ENCODE measurements at places on chromosomes 5 and 9.

DNA sequence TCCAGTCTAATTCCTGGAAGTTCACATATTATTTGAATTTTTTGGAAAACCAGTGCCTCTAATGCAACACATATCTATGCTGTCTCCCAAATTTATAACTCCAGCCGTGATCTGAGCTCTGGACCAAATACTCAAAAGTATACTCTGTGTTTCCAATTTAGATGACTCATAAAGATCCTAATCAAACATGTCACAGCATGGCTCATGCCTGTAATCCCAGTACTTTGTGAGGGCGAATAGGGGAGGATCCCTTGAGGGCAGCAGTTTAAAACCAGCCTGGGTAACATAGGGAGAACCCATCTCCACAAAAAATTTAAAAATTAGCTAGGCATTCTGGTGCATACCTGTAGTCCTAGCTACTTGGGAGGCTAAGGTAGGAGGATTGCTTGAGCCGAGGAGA is 388.0 kb downstream of the CDH12 start:
- DNase-seq = no peak

GRCh38 chr5:178213003-178213461 is 8.7 kb downstream of the HNRNPAB start:
- no peak for DNase-seq

DNA sequence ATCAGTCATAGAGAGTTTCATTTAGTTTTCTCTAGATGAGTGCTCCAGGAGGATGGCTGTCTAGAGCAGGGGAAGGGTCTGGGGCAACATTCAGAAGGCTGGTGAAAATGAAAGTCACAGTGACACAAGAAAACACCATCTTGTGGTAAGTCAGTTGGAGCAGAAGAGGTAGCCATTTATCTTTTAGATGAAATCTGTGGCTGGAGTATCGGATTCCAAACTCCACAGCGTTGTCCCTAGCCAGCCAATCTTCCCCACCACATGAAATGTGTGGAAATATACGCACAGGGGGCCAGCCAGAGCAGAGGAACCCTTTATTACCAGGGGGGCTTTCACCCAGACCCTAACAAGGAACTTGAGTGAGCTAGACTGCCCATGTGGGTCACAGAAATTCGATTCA is 15.9 kb upstream of the TNFAIP8 start:
- DNase-seq = no peak

- DNase-seq = no peak
Measured at GRCh38 chr9:76808636-76809035, 44.4 kb downstream of the PCA3 start.

DNA sequence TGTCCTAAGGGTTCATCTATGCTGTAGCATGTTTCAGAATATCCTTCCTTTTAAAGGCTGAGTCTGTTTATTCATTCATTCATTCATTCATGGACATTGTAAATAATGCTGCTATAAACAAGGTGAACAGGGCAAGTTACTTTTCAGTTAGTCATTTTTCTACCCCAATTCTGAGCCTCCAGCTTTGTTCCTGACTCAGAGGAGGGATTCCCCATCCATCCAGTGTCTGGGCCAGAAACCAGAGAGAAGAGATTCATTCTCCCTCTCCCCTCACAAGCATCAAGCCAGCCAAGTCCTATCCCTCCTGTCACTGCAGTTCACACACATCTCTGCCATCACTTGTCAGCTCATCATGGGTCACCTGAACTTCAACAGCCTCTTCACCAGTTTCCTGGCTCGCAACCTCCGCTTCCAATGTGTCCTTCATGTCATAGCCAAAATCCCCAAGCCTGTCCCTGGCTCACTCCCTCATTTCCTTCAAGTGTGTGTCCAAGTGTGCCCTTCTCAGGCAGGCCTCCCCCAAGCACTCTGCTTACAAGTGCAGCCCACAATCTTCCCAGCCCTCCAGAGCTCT is 203.0 kb downstream of the TTLL11 start:
- DNase-seq = no peak

GRCh38 chr9:82539146-82539545 is 523.8 kb downstream of the RASEF start:
- DNase-seq = no peak

- DNase-seq = no peak
Measured at GRCh38 chr5:72465601-72466563, 41.3 kb downstream of the ZNF366 start.

DNA sequence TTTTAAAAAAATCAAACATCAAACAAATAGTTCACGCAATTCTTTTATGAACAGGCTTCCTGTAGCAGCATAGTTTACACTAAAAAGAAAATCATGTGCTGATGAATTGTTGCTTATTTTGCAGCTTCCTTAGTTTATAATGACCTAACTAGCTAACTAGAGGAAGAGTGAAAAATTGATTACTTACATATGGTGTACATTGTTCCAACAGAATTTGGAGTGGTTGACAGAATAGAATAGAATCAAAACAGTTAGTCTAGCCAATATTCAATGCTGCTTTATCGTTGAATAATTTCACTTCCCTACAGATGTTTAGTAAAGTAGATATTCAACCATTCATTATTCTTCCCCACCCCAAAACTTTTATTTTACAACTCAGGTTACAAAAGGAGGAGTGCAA is 4.2 kb downstream of the NMUR2 start:
- DNase-seq = no peak

GRCh38 chr9:90774071-90774470 is 27.5 kb upstream of the SYK start:
- DNase-seq = no peak

- DNase-seq = no peak
Measured at GRCh38 chr9:11402621-11403020, 789.8 kb upstream of the PTPRD start.

DNA sequence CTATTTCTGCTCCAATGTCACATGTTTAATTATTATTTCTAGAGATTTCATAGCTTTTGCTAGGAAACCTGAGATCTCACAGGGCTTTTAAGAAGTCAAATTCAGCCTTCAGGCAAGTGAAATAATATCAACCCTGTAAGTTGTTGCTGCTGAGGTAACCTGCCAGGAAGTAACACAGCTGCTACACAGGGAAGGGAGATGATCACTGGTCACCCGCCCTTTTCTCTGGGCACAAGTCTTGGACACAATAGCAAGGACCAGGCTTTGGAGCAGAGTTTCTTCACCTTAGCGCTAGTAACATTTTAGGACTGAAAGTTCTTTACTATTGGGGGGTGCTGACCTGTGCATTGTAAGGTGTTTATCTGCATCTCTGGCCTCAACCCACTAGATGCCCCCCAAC is 50.1 kb downstream of the PTTG1 start:
- no peak for DNase-seq

GRCh38 chr5:181173420-181174342 is 26.3 kb downstream of the OR2V2 start:
- no peak for DNase-seq

DNA sequence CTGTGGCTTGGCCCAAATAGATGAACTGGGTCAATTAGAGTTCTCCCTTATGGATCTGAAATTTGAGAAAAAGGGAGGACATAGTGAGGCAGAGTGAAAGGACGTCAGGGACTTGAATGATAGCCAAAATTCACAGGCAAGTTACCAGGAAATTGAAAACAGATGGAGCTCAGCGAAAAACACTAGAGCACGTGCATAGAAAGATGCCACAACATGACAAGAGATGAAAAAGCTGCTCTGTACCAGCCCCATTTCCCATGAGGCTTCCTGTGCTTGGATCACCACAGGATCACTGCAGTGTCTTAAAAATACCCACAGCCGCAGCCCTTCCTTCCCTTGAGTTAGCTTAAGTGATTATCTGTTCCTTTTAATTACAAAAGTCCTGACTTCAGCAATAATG is 39.0 kb upstream of the HOMER1 start:
- DNase-seq = no peak

DNA sequence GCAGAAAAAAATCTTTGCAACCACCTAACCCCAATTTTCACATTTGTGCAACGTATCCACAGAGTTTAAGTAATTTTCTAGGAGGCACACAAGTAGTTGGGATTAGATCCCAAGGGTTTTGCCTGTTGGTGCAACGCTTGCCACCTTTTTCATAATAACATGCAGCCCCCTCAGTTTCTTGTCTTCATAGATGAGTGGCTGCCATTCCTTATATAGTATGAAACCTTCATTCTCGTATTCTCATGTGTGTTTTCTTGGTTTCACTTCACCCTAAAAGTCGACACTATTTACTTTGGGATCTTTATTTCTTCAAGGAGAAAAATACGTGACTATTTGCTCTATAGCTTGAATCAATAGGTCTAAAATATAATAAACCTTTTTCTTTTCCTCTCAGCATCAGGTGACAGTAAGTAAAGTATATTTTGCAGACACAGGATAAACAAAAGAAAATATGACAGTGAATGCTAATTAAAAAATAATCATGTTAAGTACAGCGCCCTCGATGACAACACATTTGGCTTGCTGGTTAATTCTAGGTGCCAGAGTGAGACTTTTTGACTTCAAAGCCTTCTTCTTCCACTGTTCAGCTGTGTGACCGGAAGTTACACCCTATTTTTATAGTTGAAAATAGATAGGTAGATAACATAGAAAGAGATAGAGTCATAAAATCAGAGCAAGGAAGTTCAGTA is 342.8 kb upstream of the CCNG1 start:
- DNase-seq = no peak

DNA sequence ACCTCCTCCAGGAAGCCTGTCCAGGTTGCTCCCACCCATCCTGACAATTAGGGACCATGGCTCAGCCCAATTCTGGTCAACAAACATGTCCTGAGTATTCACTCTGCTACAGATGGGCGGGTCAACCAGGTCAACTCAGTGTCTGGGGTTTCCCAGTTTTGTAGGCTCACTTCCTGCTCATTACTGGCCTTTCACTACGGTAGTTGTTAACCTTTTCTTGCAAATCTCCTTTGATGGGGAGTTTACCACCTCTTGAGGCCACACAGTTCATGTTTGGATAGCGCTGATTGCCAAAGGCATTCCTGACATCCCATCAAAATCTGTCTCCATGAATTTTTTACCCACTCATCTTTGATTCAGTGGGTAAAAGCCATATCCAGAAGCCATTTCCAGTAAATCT is 13.8 kb downstream of the TMEM8B start:
- no peak for DNase-seq

DNA sequence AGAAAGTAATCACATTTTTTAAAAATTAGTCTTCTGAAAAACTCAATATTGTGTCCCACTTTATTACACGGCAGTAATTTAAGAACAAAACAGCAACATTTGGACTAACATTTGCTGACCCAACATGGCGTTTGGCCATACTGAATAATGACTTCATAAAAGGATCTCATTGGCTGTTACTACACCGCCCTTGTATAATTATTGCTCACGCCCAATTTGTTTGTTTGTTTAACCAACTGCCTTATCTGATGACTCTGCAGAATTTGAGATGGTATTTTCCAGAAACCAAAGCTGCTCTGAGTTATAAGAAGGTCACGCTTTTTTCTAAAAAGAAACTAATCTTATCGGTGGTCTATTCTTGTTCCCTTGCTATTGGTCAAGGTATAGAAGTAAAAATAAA is 200.2 kb upstream of the TARS1 start:
- DNase-seq = no peak

- DNase-seq = no peak
Measured at GRCh38 chr9:7901621-7902020, 102.0 kb upstream of the DMAC1 start.

DNA sequence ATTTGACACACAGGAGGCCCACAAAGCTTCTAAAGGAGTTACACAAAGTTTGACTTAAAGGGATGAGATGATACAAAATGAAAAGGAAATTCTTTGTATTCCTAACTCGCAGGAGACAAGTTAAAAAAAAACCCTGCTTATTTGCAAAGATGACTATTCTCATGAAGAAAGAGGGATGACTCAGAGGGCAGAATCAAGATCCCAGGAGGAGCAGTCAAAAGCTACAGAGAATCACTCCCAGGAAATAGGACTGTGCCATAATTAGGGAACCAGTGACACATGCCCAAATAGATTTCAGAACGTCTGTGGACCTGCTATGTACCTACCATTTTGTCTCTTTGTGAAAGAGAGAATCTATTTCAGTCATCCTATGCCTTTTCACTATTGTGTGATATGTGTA is 103.5 kb upstream of the ARRDC3 start:
- no peak for DNase-seq

DNA sequence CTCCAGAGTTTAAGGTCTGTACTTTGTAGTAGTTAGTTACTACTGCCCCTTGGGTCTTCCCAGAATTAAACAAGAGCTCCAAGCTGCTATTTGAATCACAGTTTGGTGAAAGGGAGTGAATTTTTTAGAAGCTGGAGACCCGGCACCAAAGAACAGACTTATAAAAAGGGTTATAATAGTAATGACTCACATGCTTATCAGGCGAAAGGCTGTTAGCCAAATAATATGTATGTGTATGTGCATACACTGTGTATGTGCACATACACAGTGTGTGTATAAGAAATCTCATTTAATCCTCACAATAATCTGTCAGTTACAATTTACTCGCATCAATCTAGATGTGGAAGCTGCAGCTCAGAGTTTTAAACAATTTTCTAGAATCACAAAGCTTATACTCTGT is 59.5 kb upstream of the ITGA1 start:
- DNase-seq = no peak

GRCh38 chr5:11153670-11154382 is 392.8 kb upstream of the DAP start:
- no peak for DNase-seq

- no peak for DNase-seq
Measured at GRCh38 chr9:134136118-134136995, 475 bp downstream of the WDR5 start.

DNA sequence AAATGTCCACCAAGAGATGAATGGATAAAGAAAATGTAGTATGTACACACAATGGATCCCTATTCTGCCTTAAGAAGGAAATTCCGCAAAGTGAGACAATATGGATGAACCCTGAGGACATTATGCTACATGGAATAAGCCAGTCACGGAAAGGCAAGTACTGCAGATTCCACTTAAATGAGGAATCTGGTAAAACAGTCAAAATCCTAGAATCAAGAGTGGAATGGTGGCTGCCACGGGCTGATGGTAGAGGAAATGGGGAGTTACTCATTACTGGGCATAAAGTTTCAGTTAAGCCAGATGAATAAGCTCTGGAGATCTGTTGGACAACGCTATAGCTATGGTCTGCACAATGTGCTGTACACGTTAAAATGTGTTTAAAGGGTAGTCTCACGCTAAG is 47.2 kb downstream of the STK10 start:
- DNase-seq = no peak

DNA sequence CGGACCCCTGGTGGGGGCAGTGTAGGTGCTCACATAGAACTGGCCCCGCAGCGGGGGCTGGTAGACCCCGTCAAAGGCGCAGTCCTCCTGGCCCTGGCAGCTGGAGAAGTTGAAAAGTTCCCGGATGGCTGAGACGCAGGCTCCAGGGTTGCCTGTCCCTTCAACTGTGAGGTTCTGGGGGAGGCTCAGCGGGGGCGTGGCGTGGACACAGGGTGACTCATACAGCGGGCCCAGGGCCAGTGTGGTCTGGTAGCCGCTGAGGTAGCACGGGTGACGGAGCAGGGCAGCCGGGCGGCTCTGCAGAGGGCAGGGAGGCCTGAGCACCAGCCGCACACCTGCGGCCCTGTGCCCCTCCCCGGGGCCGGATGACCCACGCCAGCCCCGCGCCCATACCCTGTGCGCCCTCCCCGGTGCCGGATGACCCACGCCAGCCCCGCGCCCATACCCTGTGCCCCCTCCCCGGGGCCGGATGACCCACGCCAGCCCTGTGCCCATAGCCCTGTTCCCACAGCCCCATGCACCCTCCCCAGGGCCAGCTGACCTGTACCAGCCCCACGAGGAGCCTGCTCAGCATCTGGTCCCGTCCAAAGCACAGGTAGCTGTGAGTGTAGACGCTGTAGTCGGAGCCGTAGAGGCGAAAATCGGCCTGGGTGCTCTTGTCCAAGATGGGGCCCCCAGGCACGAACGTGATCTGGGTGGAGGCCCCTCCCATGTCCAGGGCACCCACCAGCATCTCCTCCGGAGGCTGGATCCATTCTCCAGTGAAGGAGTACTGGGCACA is 5.0 kb downstream of the ENTPD8 start:
- DNase-seq = no peak

- no peak for DNase-seq
Measured at GRCh38 chr9:21576331-21577189, 94.4 kb upstream of the IFNE start.

Measured in activated naive CD4-positive, alpha-beta T cell treated with anti-CD3 and anti-CD28 coated beads, Interleukin-2, amount 50 U/mL, for 72 hours (primary cell).